ENCODE measurements at places on chromosomes 4 and X.

DNA sequence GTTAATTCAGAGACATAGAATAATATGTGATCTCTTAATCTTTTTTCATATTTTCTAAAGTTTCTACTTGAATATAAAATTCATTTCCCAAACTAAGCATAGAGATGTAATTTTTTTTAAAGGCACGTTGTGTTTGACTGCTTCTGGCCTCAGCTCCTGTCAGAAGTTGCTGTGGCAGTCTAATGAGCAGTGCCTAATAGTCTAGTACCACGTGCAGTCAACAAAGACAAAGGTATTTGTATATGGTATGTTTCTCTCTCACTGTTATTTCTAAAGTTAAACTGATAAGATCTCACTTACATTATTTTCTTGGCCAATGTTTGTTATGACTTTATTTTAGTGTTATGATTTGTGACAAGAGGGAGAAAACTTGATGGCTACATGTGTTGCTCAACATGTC lies 48.6 kb upstream of the MCUB start:
- DNase-seq: no peak

- DNase-seq: no peak
These were observed 1.0 kb upstream of the ANKRD17 start for GRCh38 chr4:73259571-73260090.

DNA sequence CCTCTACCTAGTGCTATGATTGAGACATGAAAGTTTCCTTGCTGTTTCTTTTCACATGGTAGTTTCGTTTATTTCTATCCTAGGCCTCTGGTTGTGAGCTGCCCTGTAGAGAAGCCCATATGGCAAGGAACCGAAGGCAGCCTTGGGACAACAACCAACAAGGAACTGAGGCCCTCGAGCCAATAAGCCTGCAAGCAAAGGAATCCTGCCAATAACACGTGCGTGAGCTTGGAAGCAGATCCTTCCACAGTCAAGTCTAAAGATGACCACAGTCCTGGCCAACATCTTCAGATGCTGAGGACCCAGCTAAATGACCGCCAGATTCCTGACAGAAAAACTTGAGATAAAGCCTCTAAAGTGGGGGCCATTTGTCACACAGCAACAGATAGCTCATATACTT lies 100.4 kb upstream of the FAM9B start:
- DNase-seq: no peak

- no peak for DNase-seq
These were observed 45.0 kb downstream of the CPLX1 start for GRCh38 chr4:780716-781492.

DNA sequence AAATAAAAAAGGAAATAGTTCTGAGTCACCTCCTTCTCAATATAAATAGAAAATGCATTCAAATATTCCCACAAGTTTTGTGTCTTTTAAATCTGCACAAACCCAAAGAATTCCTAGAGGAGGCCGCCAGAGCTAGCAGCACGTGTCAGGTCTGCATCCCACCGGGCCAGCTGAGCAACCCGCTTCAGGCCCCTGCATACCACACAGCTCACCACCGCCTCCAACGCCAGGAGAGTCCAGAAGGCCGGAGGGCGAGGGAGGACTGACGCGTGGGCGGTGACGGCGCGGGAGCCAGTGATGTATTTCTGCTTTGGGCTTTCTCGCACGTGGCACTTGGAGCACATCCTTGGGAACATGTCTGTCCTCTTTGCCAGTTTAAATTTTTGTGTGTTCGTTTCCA lies 61.9 kb upstream of the CLDN34 start:
- no peak for DNase-seq

- no peak for DNase-seq
These were observed 62.9 kb upstream of the CAMK2D start for GRCh38 chr4:113824396-113824795.

GRCh38 chr4:168615294-168616065 lies 118.6 kb downstream of the PALLD start:
- peak; percentile 62 for DNase-seq

GRCh38 chr4:15303052-15303641 lies 124.7 kb upstream of the C1QTNF7 start:
- DNase-seq: peak; percentile 85

GRCh38 chrX:153909024-153909979 lies 4.8 kb downstream of the AVPR2 start:
- DNase-seq: no peak

- DNase-seq: no peak
These were observed 61.3 kb upstream of the GIMD1 start for GRCh38 chr4:106429885-106430284.

- peak; percentile 6 for DNase-seq
These were observed 139.2 kb downstream of the NWD2 start for GRCh38 chr4:37383579-37384229.

DNA sequence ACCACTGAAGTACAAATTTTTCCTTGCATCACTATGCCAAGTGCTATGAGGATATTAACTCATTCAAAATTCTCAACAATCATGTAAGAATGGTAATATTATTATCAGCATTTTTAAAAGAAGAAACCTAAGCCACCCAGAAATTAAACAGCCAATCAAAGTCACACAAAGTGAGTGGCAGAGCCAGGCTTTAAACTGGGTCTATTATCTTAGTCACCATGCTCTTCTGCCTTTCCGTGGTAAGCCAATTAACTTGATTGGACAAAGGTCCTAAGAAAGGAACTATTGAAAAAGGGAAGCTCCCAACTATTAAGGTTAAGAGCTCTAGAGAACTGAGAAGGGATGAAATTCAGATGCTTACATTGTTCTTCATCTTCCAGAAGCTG lies 111.5 kb downstream of the ASB9 start:
- no peak for DNase-seq

DNA sequence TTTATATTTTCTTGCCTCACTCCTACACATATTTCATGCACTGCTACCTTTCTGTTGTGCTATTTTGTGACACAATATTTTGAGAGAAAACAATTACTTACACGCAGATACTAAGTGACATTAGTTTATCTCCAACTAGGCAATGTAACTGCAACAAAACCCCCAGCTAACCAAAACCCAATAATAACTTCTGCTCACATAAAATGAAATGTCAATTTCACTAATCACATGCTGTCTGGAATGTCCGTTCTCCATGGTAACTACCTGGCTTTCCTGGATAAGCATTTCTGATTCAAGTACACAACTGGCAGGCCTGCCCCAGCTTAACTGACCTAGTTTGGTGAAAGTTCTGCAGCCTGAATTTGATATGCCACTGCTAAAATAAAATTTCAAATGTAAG lies 313.5 kb downstream of the TMA16 start:
- DNase-seq: no peak

- DNase-seq: peak; percentile 38
These were observed 83.1 kb downstream of the GRIA3 start for GRCh38 chrX:123267220-123267619.

GRCh38 chrX:118383120-118383519 lies 37.2 kb downstream of the WDR44 start:
- DNase-seq: no peak

- DNase-seq: no peak
These were observed 606 bp downstream of the EFHC2 start for GRCh38 chrX:44342866-44343265.

- DNase-seq: no peak
These were observed 46.1 kb downstream of the SETD7 start for GRCh38 chr4:139509727-139510410.

DNA sequence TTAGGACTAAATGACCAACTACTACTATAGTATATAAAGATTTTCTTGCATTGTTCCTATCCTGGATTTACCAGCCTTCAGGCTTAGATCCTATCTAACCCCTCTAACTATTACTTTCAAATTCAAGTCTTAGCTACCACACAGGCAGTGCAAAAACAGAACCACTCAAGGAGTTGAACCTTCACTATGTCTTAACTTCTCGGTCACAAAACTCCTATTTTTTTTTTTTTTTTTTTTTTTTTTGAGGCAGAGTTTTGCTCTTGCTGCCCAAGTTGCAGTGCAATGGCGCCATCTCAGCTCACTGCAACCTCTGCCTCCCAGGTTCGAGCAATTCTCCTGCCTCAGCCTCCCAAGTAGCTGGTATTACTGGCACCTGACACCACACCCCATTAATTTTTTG lies 6.3 kb upstream of the FAM200B start:
- DNase-seq: no peak

- DNase-seq: peak; percentile 91
These were observed 132.2 kb upstream of the KIT start for GRCh38 chr4:54525602-54526001.

DNA sequence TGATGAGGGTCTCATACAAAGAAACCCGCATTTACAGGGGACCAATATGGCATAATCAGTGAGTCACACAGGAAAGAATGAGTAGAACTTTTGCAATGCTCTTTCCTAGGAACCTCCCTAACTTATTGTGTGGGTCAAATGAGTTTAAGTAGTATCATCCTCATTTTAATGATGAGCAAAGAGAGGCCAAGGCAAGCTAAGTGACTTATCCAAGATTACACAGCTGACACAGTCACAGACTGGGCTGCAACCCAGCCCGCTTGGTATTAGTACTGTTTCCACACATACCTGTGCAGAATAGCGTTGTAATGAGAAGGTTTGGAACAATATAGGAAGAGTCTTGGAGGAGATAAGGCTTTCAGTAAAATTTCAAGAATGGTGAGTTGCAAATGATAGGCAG lies 91.0 kb upstream of the PPP1R2C start:
- no peak for DNase-seq

DNA sequence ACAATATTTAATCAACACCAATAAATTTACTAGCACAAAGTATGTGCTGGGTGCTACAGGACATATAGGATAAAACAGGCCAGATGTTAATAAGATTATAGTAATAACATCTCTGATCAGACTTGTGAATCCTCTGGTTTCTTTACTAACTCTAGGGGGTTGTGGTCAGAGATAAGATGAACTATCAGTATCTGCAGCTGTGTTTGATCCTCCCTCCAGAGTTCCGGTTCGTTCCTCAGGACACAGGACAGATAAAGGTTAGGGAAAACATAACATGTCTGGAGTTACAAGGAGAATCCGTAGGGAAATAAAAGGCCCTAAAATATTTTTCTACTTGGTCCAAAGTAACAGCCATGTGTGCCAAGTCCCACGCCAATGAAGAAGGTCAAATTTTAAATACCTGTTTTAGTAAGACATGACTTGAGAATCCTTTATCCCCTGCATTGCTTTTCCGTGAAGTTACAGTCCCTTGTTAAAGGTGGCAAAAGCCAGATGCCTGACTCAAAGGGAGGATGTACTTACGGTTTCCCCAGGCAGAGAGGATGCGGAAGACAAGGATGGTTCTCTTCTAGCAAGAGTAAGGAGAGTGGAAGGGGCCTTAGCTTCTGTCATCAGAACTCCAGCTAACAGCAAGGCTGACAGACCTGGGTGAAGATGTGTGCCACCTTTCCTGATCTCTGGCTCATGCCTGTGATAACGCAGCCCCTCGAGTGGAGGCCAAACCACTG lies 44.4 kb downstream of the KIAA0232 start:
- DNase-seq: no peak

DNA sequence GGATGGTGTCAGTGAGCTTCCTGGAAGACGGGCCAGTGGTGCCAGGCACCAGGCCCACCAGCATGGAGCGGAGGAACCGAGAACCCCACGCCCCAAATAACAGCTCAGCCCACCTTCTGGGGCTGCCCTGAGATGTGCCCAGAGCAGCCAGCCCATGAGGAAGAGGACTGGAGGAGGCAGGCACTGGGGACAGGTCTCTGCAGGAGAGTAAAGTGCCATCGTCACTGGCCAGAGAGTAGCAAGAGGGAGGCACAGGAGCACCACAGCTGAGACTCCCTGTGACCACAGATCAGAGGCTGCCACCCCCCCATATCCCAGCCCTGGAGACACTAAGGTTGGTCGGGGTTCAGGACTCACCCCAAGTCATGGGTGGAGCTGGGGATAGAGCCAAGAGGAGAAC lies 63.0 kb downstream of the PPP2R2C start:
- DNase-seq: no peak
